Right forelimb (tissue), 1 donor: ENCODE measurements at places on chromosomes 12 and 14.
A peak's percentile ranks its signal among the peaks of the same experiment; 100 is the strongest.

- DNase-seq: no peak
These were observed 14.2 kb upstream of the PLXNC1 start for GRCh38 chr12:94133964-94134795.

DNA sequence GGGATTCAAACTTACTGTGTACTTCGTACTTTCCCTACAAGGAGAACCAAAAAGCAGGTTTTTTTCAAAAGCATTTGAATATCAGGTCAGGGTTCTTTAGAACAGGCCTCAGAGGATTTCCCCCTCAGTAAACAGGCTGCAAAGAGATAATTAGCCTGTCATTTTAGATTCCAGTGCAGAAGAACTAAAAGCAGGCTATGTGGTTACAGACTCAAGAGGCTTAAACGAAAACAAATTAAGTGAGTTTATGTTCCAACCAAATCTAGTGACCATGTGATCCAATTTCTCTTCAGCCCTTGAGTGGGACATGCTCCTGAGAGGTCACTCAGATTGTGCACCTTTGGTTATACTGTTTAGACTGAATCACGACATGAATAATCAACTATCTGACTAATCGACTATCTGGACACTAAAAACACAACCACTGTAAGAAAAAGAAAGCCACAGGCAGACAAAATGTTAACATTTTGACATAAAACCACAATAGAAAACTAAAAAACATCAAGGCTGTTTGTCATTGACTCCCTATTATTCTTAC is 4.5 kb downstream of the TMED8 start:
- DNase-seq: no peak

DNA sequence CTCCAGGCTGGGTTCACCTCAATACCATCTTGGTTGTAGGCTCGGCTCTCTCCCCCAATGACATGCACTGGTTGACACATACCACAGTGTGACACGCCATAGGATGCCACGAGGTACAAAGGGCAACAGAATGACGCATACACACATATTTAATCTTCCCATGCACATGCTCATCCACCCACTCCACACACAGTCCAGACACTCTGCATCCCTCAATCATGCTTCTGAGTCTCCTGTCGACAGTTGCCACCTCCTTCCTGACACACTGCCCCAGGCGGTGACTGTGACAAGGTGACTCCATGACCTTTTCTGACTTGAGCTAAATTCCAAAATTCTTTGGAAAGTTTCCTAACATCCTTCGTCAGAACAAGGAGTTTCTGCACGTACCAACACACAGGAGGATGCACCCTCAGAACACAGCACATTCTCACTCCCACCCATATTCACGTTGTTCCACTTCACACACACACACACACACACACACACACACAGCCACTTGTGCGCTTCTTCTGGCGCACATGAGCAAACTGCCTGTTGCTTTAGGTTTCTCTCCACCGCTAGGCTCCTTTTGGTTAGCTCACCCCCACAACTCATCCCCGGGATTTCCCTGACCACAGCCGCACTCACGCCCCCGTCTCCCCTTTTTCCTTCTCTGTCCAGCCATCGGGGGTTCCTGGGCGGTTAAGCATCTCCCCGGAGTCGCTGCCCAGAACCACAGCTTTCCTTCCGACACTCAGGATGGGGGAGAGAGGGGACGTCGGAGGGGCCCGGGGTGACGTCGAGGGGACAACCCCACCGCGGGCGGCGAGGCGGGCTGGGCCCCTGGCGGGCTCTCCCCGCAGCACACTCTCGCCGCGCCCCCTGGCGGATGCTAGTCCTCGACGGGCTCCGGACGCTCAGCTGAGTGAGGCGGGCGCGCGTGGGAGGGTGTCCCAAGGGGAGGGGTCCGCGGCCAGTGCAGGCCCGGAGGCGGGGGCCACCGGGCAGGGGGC is 536 bp upstream of the WNT1 start:
- DNase-seq: peak; percentile 73

DNA sequence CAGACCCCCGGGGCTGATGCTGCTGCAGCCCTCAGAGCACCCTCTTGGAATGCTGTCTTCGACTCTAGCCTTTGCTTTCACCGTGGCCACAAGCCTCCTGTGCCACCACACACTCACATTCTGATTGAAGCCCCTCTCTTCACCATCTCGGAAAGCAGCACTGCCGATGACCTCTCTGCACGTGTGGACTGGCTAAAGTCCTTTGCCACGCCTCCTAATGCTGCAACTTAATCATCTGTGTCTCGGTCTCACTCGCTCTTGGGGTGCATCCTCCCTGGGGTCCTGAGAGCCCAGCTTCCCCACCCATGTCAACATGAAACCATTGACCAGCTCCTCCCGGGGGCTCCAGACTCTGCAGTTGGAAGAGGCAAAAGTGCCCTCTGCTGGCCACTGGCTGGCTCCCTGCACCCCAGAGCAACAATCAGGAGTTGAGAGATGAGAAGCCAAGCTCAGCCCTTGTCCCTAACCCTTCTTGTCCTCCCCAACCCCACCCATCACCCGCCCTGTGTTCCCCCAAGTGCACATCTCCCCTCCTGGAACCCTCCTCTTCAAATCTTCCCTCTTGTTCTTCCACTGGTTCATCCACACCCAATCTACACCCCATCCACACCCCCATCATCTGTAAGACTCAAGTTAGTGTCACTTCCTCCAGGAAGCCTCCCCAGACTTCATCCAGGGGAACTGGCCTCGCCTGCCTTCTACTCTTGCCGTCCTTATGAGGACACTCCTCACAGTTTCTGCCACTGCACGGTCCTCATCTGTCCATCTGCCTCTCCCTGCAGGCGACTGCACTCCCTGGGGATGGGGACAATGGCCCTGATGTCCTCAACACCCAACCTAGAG is 23.6 kb upstream of the FAM181A start:
- no peak for DNase-seq

- no peak for DNase-seq
These were observed 57.9 kb downstream of the ANO6 start for GRCh38 chr12:45273717-45274271.

- DNase-seq: no peak
These were observed 52.4 kb upstream of the OAS1 start for GRCh38 chr12:112854344-112854743.

DNA sequence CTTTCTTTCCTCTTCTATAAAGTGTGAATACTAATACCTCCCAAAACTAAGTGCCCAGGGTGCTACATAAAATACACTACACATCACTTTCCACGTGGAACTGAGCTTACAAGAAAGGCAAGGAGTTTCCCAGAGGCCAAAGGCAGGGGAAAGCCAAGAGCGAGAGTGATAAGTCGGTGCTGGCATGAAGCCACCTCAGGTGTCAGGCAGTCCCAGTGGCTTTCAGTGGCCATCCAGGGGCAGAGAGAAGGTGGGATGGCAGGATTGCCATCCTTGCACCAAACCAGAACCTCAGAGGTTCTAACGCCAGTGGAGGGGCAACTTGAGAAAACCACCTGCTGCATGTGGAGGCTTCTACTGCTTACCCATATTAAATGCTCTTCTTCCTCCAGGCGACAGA is 79.7 kb upstream of the DIO3 start:
- DNase-seq: peak; percentile 20

GRCh38 chr14:90715993-90716392 is 100.2 kb downstream of the TTC7B start:
- DNase-seq: no peak

DNA sequence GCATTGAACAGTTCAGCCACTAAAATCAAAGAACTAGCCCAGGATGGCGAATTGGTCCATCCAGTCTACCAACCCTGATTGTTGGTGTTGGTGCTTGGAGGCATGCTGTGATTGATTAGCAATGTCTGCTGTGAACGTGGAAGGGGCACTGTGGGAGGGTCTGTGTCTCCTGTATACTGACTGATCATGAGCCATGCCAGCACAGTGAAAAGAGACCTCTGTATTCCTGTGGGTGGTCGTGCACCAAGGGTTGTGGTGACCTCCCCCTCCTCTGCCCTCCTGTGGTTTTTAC is 63.0 kb upstream of the DLK1 start:
- no peak for DNase-seq

- no peak for DNase-seq
These were observed 11.0 kb downstream of the ZFC3H1 start for GRCh38 chr12:71652656-71653055.

DNA sequence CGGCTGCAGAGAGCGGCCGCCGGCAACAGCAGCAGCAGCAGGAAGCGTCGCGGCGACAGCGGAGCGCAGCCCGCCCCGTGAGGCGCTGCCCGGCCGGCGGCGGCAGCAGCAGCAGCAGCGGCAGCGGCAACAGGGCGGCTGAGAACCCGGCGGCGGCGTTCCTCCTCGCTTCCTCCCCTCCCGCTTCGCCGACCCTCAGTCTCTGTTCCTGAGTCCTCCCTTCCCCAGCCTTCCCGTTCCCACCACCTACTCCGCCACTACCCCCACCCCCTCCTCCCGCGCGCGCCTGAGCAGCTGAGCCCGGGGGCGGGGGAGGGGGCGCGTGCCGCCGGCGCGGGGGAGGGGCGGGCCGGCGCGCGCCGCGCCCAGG is 310 bp downstream of the BICDL1 start:
- peak; percentile 58 for DNase-seq

GRCh38 chr14:105866841-105867321 is 340.5 kb downstream of the TMEM121 start:
- DNase-seq: peak; percentile 34

DNA sequence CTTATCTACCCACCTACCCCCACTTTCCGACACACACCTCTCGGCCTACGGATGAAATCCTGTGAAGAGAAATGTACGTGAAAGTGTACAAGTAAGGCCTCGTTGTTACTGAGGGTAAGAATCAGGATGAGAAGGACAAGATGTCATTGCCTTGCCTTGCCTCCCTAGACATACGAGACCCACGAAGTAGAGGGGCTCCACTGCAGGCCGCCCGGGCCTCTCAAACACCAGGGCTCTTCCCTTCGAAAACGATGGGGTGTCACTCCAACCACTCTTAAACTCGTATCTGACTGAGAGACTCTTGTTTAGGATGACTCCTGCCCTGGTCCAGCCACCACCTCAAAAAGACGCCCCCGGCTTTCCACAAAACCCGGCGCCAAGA is 498 bp downstream of the RACGAP1 start:
- DNase-seq: no peak

DNA sequence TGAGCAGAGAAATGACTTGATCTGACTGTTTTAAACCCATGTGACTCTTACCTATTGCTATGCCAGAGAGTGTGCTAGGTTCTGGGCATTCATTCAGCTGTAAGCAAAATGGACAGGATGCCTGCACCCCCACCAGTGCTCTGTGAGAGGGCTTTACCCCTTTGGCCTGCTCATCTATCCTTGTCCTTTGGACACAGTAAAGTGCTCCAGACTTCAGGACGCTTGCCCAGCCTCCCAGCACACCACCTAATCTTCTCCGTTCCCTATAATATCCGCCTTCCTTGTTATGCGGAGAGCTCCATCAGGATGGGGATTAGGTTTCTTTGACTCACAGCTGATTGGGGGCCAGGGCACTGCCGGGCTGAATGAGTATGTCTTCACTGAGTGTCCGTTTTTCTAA is 4.4 kb upstream of the ZNF839 start:
- no peak for DNase-seq

DNA sequence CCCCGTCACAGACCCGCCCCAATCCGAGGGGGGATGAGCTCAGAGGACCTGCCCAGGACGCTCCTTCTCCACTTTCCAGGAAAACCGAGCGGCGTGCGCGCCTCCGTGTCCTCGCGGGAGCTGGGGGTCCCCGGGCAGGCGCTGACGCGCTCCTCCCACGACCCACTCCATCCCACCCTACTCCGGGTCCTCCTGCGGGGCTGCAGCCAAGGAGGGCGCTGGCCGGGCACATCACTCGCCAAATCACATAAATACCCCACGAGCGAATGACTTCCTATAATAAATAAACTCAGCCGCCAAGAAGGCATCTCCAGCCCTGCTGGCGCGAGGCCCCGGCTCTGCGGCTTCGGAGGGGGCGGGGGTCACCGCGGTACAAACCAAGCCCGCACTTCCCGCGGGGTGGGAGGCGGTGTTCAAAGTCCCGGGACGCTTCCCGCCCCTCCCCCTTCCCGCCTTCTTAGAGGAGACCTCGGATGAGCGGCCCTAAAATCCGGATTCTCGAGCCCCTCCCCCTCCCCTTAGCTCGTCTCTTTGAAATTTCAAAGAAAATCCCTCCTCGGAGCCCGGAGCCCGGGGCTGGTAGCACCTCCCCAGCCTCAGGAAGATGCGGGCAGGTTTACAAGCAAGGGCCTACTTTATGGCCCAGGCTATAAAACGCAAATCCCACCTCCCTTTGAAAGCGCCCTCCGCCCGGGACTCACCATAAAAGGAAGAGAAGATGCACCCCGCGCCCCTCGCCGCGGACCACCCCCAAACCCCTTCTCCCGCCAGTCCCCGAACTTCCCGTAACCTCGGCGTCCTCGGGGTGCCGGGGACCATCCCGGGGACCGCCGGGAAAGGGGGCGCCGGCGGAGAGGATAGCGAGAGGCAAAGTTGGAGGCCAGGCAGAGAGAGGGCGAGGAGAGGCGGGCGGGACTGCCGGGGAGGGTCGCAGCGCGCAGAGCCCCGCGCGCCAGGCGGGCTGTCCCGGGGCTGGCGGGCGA is 712 bp upstream of the FZD10 start:
- peak; percentile 75 for DNase-seq

DNA sequence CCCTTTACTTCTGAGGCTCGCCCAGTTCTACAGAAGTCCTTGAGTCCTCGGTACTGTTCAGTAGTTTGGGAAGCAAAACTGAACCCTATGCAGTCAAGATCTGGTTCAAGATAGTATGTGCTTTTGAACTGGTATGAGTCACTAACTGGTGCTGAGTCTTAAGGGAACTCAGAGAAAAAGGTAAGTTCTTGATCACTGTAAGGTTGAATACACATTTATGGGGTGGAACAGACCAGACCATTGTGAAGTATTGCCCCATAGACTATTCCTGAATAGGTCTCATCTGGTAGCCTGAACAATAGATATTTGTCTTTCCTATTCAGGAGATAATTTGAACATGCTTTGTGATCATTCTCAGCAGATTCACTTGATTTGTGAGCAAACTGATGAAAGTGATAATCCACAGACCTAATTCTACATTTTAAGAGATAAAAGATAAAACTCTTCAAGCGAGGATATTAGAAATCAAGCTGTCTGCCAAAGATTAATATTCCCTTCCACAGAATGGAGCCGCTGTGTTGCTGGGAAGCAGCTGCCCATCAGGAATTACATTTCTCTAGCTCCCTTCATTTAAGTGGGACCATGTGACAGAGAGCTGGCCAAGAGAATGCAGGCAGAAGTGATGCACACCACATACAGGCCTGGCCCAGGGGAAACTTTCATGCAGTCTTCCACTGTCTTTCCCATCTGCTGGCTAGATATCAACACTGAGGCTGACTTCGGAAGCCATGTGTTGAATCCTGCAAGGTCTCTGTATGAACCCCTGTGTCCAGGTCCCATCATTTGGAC is 369.8 kb upstream of the GARIN6 start:
- DNase-seq: no peak

DNA sequence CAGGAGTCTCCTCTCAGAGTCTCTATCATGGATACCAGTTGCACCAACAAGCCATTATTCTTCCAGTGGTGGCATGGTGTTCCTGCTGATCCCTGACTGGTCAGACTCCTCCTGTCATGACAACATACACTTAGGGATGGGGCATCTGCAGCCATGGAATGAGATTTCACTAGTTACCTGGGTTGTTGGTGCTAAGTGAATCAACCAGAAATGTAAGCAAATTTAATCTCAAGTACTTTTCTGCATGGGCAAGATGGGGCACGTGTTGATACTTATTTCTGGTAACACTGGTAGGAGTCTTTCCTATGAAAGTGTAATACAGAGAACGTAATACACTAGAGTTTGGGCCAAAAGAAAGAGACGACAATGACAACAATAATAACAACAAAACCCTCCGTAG is 211.5 kb upstream of the FOXN3 start:
- no peak for DNase-seq
